Esophagus muscularis mucosa (tissue), 4 donors: ENCODE measurements at places on chromosomes 7 and 10. TPM values are rescaled to one million over a fixed set of nuclear protein-coding genes. Genes with fewer than 3 reads are reported as not detected.

ADAM12 gene
- under 0.01 TPM for total RNA-seq

SPDYE1 gene
- not detected for total RNA-seq

TMEM139 gene
- 1.0 TPM for total RNA-seq

OR13A1 gene
- total RNA-seq: not detected

LIPK gene
- not detected for total RNA-seq

BLNK gene
- 0.86 TPM for total RNA-seq
